Stimulated activated CD8-positive, alpha-beta memory T cell treated with anti-CD3 and anti-CD28 coated beads, Interleukin-7, amount 100 ng/mL, for 24 hours (primary cell): ENCODE measurements at places on chromosomes 3 and 15.

- no peak for DNase-seq
These were observed 562.0 kb downstream of the ROBO2 start for GRCh38 chr3:77601823-77602415.

- DNase-seq, result no peak
These were observed 211.8 kb downstream of the MCTP2 start for GRCh38 chr15:94443186-94443585.

GRCh38 chr15:40591389-40591788, 2.7 kb upstream of the KNL1 start:
- no peak for DNase-seq

GRCh38 chr3:44845528-44846520, 15.9 kb upstream of the TMEM42 start:
- DNase-seq, result no peak

- DNase-seq, result no peak
These were observed 352.3 kb downstream of the PTPRG start for GRCh38 chr3:61913701-61914100.

GRCh38 chr3:46921041-46921440, 43.5 kb downstream of the PTH1R start:
- DNase-seq, result no peak

GRCh38 chr3:150114873-150115540, 144.3 kb upstream of the PFN2 start:
- no peak for DNase-seq
